ENCODE measurements at places on chromosomes 5 and 9.

- no peak for DNase-seq
Measured at GRCh38 chr5:37553720-37554404, 174.7 kb downstream of the WDR70 start.

DNA sequence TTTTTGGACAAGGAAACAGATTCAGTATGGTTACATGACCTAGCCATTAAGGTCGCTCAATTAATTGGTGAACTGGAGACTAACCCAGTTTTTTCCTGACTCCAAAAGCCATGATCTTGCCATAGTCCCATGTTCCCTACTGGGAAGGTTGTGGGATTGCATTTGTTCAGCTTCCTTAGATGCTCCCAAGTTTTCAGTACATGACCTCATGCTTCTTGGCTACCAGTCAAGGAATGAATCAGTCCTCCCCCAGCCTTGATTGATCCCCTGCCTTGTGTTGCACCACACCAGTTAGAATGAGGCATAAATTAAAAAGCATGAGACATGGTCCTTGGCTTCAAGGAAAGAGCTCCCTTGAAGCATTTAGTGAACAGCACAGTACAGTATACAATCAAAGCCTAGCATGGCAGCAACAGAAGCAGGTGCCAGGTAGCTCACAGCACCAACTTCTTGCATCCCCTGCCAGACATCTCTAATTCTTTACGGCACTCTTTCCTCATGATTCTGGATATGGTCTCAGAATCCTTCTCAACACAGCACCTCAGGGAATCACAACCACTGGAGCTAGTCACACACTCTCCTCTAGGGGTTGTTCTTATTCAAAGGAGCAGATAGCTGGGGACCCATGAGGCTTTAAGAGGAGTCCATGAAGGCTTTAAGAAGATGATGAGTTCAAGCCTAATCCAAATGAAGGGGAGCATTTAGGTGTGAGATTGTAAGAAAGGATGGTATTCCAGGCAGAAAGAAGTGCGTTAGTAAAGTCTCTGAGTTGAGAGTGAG lies 295.5 kb upstream of the CLINT1 start:
- DNase-seq, result no peak

GRCh38 chr5:54874337-54875021 lies 110.9 kb downstream of the ESM1 start:
- no peak for DNase-seq

DNA sequence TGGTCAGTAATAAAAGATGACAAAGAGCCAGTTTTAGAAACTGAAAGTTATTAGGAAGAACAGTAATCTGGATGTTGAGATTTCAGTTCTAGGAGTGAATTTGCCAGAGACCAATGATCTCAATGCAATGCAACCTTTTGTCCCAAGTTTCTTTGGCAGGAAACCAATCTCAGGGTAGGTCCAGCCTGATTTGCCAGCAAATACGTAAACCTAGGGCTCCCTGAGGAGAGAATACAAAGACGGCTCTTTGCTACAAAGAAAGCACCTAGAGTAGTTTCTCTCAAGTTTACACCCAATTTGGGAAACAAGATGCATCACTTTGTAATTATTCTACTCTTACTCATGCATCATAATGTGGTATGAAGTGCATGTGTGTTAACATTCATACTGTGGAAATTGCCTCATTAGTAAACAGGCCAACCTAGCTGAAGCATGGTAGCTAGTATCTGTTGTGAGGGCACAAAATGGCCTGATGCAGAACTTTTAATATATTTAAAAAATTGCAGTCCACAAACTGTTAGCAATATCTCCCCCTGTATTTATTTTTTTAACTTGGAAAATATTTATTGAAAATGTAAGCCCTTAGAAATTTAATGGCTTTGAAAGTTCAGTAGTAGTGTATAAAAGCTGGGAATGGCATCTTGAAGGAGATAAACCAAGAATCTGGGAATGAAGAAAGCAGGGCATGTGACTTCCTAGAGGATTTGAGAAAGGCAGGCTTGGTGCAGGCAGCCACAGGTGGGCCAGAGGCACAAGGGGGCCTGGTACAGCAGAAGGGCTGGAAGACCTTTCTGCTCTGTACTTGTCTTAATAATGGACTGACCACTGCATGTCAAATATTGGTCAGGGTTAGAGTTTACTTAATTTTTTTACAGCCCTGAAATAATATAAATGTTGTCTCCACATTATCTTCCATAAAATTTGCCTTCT lies 59.5 kb downstream of the MAST4 start:
- DNase-seq, result no peak

DNA sequence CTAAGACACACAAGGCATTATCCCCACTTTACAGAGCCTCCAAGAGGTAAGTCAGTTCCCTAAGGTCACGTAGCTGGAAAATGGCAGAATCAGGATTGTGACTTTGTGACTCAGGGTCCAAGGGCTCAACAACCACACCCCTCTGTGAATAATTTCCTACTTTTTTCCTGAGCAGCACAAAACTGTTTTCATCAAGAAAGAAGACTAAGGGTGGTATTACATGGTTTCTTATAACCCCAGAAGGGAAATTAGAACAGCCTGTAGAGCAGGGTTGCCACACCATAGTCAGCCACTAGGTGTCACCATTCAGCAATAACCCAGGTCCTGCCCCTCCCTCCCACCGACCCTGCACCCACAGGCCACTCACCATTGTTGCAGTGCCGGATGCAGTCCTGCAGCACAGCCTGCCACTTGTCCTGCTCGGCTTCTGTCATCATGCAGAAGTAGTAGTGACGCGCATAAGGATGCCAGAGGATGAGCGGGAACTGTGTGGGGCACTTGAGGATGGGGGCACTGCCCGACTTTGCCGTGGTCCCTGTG lies 72.1 kb downstream of the LRSAM1 start:
- DNase-seq, result no peak

DNA sequence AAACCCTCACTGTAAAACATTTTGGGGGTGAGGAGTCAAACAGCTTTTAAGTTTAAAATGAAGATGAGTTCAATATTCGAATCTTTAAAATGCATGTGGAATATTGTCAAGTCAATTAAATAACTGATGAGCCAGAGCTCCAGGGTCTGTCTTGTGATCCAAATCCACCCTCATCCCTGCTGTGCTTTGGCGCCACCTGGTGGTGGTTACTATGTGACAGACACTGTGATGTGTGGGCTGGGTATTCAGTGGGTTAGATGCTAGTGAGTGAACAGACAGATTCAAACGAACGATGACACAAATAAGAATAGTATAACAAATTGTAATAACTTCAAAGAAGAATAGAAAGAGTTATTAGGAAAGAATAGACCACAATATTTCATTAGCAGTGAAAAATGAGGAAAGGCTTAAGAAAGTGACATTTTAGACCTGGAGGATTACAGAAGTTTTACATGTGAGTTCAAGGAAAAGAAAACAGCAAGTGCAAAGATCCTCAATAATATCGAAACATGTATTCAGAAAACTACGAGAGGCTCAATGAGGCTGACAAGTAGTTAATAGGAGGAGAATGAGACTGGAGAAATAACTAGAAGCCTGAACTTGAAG lies 51.4 kb upstream of the CHSY3 start:
- peak; percentile 57 for DNase-seq

Data from hematopoietic multipotent progenitor cell treated with erythropoietin and hydrocortisone succinate and interleukin-3 and kit ligand, for 15 days (in vitro differentiated cells).